ENCODE measurements at places on chromosomes 12 and 14.

DNA sequence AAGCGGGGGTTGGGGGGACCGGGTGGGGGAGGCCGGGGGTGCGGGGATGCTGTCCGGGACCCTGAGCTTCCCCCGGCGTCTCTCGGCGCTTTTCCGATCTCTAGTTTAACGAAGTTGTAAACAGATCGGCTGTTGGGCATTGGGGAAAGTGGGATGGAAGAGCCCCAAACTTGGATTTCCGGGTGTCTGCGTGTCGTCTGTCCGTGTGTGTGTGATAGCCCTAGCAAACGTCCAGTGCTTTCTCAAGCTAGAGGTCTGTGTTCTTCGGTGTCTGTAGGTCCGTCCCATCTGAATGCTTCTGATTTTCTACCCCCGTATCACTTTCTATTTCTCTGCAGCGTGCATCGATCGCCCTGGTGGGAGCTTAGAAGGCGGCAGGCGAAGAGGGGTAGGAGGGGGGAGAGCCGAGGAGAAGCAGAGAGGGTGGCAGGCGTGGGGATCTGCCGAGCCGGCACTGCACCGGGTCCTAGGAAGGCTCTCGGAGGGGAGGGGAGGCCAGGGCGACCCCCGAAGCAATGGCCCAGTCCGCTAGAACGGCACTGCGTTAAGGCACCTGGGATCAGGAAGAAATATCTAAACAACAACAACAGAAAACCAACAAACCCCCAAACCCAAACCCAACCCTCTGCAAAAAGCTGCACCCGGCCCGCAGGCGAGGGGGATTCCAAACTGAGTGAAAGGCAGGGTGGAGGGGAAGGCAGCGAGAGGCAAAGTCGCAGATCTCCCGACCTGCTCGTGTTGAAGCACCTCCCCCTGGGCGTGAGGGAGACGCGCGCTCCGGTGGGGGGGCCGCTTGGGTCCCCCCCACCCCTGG, 1.0 kb downstream of the KCNA1 start:
- no peak for DNase-seq

DNA sequence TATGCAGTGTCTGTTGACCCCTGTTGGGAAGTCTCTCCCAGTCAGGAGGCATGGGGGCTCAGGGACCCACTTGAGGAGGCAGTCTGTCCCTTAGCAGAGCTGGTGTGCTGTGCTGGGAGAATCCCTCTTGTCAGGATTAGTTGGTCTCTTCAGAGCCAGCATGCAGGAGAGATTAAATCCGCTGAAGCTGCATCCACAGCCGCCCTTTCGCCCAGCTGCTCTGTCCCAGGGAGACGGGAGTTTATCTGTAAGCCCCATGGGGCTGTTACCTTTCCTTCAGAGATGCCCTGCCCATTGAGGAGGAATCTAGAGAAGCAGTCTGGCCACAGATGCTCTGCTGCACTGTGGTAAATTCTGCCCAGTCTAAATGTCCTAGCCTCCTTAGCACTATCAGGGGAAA, 13.1 kb upstream of the KLRC1 start:
- DNase-seq, result no peak

- no peak for DNase-seq
Observed at GRCh38 chr12:107748472-107748871, 12.5 kb downstream of the PRDM4 start.

- no peak for DNase-seq
Observed at GRCh38 chr14:87999277-87999676, 5.7 kb upstream of the GPR65 start.

DNA sequence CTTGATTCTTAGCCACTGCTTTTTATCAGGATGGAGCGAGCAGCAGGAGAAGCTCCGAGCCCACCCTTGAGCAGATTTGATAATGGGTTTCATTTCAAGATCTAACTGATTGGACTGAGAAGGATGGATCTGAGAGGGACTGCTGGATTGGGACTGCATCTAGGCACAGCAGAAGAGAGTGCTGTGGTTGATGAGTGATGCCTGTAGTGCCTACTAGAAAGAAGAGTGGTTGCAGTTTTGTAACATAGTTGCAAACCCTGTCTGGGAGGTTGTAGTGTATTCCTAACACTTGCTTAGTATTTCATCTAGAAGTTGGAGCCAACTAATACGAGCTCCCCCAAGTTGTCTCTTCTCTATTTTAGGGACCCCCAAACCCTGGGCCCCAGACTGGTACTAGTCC, 88.7 kb downstream of the ASCL1 start:
- no peak for DNase-seq

GRCh38 chr12:72792889-72793288, 520.7 kb downstream of the TRHDE start:
- no peak for DNase-seq

- no peak for DNase-seq
Observed at GRCh38 chr14:64178814-64179213, 115.4 kb downstream of the ESR2 start.

DNA sequence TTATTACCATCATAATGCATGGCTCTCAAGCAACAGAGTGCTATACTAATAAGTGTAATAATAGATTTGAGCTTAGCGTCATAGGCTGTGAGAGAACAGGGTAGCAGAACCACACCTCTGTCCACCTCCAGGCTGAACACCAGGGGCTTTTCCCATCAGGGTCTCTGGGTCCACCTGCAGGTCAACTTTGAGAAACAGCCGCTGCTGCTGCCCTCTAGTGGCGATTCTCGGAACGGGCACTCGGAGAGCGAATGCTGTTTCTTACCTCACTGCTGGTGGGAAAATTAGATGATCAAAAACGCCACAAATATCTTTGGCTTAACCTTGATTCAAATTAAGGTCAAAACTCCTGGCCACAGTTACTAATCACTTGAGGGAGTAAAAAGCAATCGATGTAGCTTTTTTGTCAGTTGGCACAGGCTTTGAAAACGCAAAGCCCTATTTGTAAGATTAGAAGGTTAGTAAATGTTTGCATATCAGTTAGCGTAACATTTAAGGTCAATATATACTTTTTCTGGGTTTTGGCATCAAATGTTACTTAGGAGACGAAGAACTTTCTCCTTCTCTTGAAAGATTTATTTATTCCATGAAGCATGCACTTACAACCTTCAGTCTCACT, 127.9 kb upstream of the TMEM132D start:
- peak; percentile 39 for DNase-seq

GRCh38 chr14:56474419-56475022, 105.1 kb upstream of the TMEM260 start:
- DNase-seq, result no peak

GRCh38 chr12:49305762-49306510, 11.0 kb downstream of the PRPH start:
- no peak for DNase-seq

DNA sequence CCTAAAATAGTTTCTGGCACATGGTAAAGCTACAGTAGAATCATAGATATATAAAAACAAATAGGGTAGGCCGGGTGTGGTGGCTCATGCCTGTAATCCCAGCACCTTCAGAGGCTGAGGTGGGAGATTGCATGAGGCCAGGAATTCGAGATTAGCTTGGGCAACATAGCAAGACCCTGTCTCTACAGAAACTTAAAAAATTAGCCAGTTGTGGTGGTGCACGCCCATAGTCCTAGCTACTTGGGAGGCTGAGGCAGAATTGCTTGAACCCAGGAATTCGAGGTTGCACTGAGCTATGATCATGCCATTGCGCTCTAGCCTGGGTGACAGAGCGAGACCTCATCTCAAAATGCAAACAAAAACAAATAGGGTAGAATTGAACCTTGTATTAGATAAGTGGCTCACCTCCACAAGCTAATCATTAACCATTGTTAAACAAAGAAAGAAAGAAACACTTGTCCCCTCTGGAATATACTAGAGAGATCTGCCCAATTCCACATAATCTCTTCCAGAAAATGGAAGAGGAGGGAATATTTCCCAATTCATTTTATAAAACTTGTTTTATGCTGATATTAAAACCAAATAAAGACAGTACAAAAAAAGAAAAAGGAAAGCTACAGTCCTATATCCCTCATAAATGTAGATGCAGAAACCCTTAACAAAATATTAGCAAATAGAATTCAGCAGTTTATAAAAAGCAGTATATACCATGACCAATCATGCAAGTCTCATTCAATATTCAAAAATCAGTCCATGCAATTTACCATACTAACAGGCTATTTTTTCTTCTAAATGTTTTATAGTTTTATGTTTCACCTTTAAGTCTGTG, 22.7 kb upstream of the DHRS2 start:
- no peak for DNase-seq

DNA sequence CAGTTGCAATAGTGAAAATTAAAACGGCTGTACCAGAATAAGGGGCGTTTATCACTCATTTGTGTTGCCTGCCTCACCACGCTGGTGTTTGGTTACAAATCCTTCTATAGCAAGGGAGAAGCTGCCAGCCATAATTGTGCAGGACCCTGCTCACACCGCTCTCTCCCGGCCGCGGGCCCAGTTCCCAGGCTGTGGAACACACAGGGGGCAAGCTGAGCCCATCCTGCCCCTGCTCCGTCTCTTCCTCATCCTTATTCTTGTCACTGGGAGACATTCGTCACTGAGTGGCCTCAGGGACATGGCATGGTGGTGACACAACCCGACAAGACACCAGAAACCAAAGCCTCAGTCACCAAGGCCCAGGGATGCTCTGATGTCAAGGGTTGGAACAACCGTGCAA, 116.3 kb upstream of the FKBP4 start:
- DNase-seq, result no peak

DNA sequence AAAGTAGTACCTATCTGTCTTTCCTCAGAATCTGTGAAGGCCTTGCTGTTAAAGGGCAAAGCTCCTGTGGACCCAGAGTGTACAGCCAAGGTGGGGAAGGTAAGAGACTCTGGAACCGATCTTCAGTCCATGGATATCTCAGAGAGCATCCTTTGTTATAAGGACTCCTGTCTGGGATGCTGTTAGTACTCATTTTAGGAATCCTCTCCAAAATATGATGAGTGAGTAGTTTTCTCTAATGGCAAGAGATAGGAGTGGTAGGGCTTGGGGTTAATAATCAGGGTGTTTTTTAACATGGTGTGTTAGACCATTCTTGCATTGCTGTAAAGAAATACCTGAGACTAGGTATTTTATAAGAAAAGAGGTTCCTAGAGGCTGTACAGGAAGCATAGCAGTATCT, 1.9 kb downstream of the PARP2 start:
- DNase-seq, result no peak

DNA sequence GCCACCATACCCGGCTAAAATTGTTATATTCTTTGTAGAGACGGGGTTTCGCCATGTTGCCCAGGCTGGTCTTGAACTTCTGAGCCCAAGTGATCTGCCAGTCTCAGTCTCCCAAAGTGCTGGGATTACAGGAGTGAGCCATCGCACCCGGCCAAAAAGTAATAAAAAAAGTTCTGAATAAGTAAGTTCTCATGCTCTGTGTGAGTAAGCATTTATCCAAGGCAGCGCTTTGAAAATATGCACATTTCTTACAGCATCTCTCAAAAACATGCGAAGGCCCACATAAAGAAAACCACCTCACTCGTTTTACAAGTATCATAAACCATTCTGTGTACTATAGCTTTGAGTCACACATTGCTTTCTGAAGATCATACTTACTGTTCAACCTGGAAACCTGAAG, 8.6 kb downstream of the GIT2 start:
- no peak for DNase-seq

DNA sequence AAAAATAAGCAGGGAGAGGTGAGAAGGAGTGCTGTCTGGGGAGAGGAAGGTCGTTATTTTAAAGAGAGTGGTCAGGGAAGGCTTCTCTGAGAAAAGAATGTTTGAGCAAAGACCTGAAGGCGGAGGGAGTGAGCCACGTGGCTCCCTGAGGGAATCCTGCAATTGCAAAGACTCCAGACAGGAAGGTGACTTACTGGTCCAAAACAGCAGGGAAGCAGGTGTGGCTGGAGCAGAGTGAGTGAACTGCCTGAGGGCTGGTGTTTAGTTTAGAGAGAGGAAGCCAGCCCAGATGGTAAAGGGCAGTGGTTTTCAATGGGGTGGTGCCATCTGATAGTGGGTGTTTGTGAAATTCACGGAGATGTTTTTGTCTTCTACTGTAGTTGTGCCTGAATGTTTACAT, 58.8 kb upstream of the LTA4H start:
- DNase-seq, result no peak

DNA sequence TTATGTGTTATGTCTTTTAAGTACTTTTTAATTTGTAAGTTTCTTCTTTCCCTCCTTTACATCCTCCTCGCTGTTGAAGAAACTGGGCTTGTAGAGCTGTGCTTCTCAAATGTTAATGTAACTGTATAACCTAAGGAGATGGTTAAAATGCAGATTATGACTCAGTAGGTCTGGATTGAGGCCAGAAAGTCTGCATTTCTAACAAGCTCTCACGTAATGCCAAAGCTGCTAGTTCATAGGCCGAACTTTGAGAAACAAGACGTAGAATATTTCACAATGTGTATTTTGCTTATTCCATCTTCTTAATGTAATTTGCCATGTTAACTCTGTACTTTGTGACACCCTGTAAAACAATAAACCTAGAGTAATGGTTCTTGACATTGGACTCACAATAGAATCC, 193.3 kb upstream of the SYT1 start:
- DNase-seq, result no peak

- DNase-seq, result no peak
Observed at GRCh38 chr12:67747869-67748742, 99.6 kb downstream of the DYRK2 start.

- DNase-seq, result no peak
Observed at GRCh38 chr12:123983822-123984485, 10.9 kb downstream of the ZNF664 start.

DNA sequence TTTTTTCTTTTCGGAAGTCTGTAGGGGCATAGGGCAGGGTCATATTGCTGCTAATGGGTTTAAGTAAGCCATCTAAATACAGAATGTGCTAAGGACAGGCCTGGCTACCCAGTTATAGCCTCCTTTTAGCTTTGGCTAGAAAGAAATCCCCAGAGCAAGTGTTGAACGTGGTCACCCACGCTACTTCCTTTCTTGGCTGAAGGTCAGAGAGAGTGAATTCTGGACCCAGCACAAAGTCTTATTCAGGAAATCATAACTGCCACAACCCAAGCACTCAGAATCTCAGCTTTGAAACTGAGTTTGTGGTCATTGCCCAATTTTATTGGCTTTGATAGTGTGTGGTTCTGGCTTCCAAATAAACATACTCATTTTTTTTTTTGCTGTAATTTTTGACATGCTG, 542.1 kb upstream of the ATP2B1 start:
- no peak for DNase-seq

DNA sequence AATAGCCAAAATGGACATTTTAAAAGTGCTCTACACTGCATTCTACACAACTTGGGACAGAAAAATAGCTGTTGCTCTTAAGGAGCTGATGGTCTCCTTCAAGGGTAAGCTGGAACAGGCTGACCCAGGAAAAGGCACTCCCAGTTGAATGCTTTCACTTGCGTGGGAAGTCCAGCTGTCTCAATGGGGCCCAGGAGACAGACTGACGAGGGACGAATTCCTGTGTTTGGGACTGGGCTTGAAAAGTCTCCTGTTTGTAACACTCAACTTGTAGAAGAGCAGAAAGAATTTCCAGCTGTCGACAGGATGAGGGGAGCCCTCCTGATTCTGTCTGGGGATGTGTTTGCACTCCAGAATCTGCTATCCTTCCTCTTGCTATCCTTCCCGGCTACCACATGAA, 180.8 kb downstream of the ZFP36L1 start:
- no peak for DNase-seq

GRCh38 chr14:38873941-38874612, 229.0 kb downstream of the SEC23A start:
- DNase-seq, result no peak

Data from stimulated activated CD4-positive, alpha-beta T cell treated with anti-CD3 and anti-CD28 coated beads, Interleukin-15, amount 100 ng/mL, for 1 hour (primary cell).